HepG2 (cell line): ENCODE measurements at places on chromosomes 1 and 21.

- DNase-seq: no peak
- no peaks in the 10 kb centered on the region for H3K4me1 ChIP-seq
- H3K4me3 ChIP-seq: no peak overlapping the region
- H3K27me3 ChIP-seq: no peaks in the 10 kb centered on the region
- H3K27ac ChIP-seq: no peak overlapping the region
- H3K36me3 ChIP-seq: no peaks in the 10 kb centered on the region
Observed at GRCh38 chr1:232518349-232518748, 111.6 kb downstream of the SIPA1L2 start.

- peak; percentile 64 for DNase-seq
- no peaks in the 10 kb centered on the region for H3K36me3 ChIP-seq
- no peak overlapping the region for H3K27ac ChIP-seq
- peaks cover 12% of the 10 kb centered on the region for H3K4me1 ChIP-seq
- no peak overlapping the region; the same call in 1 of the 2 replicates for H3K4me3 ChIP-seq
Observed at GRCh38 chr1:15090373-15090772, 63.2 kb upstream of the TMEM51 start.

- peaks cover 34% of the 10 kb centered on the region for H3K36me3 ChIP-seq
- no peaks in the 10 kb centered on the region for H3K27me3 ChIP-seq
- no peak for DNase-seq
- H3K4me1 ChIP-seq: peaks cover 65% of the 10 kb centered on the region
- H3K27ac ChIP-seq: no peak overlapping the region
- H3K4me3 ChIP-seq: no peak overlapping the region
Observed at GRCh38 chr21:38813547-38813946, 7.8 kb downstream of the ETS2 start.

GRCh38 chr1:108712606-108713150 is at the start of gene FNDC7:
FNDC7 (plus strand) TSS chr1:108712908; CDS start chr1:108712934, 26 bp downstream.
- no peak within 1 kb of the TSS for H3K4me3 ChIP-seq
- H3K36me3 ChIP-seq: no peaks in the 10 kb centered on the region
- DNase-seq: no peak

DNA sequence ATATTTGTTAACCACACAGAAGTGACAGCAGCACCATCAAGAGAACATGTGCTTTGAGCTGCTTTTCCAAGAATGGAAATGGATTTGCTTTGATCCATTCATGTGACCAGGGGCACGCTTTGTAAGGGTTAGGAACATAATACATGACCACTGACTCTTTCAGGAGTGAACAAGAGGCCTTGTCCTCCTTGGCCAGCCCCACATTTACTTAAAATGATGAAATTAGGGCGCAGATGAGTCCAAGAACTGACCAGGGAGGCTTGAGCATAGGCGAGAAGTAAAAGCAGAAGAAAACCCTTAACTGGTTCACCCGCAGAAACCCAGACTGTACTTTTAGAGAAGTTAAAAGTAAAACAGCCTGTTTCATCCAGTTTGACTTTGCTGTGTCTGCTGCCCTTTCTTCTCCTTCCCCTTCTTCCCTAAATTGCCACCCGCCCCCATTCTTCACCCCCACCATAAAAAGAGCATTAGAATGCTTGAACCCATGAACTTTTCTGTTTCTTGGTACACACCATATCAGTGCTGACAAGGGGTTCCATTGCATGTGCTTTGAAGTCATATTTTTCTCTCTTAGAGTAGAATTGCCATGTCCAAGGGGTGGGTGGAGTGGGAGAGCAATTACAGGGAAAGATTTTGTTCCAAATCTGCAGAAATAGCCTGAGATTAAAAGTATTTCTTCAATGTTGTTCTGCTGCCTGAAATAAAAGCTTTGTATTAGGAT is 2.6 kb upstream of the GLUL start:
- H3K36me3 ChIP-seq: no peaks in the 10 kb centered on the region; the same call in 2 of the 3 replicates
- no peaks in the 10 kb centered on the region for H3K27me3 ChIP-seq
- no peak overlapping the region for H3K27ac ChIP-seq
- H3K4me1 ChIP-seq: peaks cover 44% of the 10 kb centered on the region
- no peak for DNase-seq

DNA sequence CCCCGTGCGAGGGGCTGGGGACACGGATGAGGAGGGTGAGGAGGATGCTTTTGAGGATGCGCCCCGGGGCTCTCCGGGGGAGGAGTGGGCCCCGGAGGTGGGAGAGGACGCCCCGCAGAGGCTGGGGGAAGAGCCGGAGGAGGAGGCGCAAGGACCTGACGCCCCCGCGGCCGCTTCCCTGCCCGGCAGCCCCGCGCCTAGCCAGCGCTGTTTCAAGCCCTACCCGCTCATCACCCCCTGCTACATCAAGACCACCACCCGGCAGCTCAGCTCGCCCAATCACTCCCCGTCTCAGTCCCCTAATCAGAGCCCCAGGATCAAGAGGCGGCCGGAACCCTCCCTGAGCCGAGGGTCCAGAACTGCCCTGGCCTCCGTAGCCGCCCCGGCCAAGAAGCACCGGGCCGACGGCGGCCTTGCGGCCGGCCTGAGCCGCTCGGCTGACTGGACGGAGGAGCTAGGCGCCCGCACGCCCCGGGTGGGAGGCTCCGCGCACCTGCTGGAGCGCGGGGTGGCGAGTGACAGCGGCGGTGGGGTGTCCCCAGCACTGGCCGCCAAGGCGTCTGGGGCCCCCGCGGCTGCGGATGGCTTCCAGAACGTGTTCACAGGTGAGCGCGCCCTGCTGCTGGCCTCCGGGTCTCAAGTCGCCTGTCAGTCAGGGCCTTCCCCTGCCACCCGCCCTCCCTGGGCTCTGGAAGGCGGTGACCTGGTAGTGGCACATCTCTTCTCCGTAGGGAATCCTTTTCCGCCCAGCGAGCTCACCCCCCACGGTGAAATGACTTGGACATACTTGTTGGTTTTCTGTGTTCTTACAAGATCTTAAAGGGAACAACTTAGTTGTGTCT is 1.7 kb downstream of the FMN2 start:
- H3K4me3 ChIP-seq: no peak overlapping the region
- no peaks in the 10 kb centered on the region for H3K36me3 ChIP-seq
- no peaks in the 10 kb centered on the region for H3K27me3 ChIP-seq
- DNase-seq: no peak

DNA sequence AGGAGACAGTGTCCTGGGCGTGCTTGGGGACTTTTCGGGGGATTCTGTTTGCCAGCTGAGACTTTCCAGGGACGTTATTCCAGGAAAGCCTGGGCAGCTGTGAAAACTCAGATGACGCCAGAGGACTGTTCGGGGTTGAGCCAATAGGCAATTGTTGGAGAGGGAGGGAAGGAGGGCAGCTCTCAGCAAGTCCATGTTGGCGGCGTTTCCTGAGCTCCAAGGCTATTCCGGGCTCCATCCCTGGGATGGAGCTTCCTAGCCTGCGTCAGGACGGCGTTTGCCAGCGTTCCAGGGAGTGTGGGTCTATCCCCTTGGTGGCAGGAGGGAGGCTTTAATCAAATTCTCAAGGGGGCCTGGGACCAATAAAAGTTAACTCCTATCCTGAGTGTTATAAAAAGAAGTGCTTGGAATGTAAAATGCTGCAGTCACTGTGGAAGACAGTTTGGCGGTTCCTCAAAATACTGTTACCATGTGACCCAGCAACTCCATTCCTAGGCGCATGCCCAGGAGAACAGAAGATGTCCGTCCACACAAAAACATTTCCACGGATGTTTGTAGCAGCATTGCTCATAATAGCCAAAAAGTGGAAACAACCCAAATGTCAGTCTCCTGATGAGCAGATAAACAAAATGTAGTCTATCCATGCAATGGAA is 15.2 kb downstream of the SLC27A3 start:
- no peak overlapping the region for H3K4me3 ChIP-seq
- H3K4me1 ChIP-seq: peaks cover 49% of the 10 kb centered on the region
- peaks cover 6% of the 10 kb centered on the region; the same call in 1 of the 2 replicates for H3K27me3 ChIP-seq
- no peak for DNase-seq
- H3K36me3 ChIP-seq: no peaks in the 10 kb centered on the region

- no peak overlapping the region for H3K4me3 ChIP-seq
- H3K27me3 ChIP-seq: no peaks in the 10 kb centered on the region
- no peaks in the 10 kb centered on the region for H3K4me1 ChIP-seq
- peak; percentile 40 for DNase-seq
- no peak overlapping the region for H3K27ac ChIP-seq
Observed at GRCh38 chr1:75203415-75204277, 69.5 kb downstream of the LHX8 start.

DNA sequence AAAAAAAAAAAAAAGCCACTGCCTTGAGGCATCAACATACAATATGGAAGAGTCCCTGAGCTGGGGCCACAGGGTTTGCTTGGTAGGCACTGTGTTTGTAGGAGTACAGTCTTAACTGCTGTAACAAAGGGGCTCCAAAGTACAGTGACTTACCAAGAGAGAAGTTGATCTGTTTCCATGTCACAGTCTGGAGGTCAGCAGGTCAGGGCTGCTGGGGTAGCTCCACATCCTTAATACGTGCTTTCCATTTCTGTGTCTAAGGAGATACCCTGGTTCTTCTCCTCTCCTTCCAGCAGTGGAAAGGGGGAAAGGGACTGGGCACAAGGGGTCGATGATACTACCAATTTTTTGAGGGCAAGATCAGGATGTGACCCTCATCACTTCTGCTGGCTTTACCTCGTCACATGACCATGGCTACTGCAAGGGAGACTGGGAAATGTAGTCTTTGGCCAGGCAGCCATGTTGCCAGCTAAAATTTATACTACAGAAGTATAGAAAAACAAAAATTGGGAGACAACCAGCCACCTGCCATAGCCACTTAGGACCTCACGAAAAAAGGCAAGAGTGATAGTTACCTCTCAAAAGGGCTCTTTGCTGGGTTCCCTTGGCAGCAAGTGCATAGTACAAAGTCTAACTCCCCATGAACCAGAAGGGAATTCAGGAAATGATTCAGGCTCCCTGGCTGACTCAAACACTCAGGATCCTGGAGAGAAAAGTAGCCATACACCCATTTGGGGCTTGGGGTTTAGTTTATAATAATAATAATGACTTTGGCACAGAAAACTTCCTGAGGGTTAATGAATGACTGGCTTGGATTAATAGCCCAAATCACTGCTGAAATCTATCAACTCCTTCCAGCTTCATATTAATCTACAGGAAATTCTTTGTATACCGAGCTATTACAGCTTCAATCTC is 52.7 kb upstream of the ATP5PO start:
- peaks cover 61% of the 10 kb centered on the region for H3K4me1 ChIP-seq
- H3K27me3 ChIP-seq: no peaks in the 10 kb centered on the region
- no peaks in the 10 kb centered on the region for H3K36me3 ChIP-seq
- DNase-seq: peak; percentile 41
- no peak overlapping the region for H3K27ac ChIP-seq

DNA sequence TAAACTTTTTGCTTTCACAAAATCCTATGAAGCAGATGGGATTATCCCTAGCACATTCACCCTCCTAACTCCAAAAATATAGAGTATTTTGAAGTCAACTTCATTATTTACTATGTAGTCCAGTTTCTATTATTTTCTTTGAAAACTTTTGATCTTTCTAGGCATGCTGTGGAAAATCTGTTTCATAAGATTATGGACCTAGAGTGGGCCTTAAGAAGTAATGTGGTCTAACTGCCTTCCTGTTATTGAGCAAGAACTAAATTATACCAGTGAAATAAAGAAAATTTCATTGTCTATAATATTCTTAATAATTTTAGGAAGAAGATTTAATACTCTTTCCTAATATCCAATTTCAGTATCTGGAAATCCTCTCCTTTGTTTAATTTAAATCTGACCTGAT is 58.1 kb downstream of the PRKACB start:
- no peak overlapping the region for H3K4me3 ChIP-seq
- DNase-seq: no peak
- H3K36me3 ChIP-seq: no peaks in the 10 kb centered on the region
- H3K27ac ChIP-seq: no peak overlapping the region
- no peaks in the 10 kb centered on the region for H3K27me3 ChIP-seq

- peaks cover 19% of the 10 kb centered on the region for H3K36me3 ChIP-seq
- no peak overlapping the region for H3K27ac ChIP-seq
- DNase-seq: no peak
- H3K4me3 ChIP-seq: no peak overlapping the region
- H3K4me1 ChIP-seq: no peaks in the 10 kb centered on the region
Observed at GRCh38 chr1:227748496-227749182, 13.4 kb downstream of the SNAP47 start.

DNA sequence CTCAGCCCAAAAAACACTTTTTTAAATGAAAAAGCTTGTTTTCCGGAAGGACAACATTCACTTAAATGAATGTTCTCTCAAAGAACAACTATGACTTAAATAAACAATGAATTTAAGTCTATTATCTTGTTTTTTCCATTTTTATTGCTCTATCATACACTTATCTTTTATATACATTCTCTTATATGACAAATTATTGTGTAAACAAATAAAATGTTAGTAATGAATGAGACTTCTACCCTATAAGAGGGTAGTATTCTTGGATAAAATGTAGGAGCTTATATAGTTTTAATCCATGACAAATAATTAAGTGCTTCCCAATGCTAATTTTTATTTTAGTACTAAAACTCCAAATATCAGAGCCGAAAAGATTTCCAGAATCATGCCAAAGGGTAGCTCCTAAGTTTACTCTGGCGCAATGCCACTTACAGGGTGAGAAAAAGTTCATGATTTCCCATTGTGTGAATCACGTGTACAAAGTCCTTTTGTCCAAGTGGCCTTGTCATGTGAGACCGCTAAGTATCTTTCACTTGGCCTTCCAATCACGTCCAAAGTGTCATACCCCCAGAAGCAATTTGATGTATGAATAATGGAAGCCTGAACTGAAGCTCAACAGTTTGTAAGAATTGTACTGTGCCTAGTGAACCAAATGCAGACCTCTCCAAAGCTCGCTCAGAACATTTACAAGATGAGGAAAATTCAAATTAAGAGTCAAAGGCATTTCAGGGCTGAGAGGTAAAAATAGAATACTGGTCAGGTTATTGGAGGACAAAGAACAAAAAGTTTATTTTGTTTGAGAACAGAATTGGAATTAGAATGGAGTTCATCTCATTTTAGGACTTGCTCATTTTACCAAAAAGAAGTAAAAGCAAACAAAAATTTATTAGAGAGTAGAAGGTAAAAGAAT is 56.6 kb upstream of the C1orf21 start:
- no peaks in the 10 kb centered on the region for H3K4me1 ChIP-seq
- H3K27ac ChIP-seq: no peak overlapping the region
- H3K4me3 ChIP-seq: no peak overlapping the region
- no peaks in the 10 kb centered on the region for H3K27me3 ChIP-seq
- no peaks in the 10 kb centered on the region for H3K36me3 ChIP-seq

DNA sequence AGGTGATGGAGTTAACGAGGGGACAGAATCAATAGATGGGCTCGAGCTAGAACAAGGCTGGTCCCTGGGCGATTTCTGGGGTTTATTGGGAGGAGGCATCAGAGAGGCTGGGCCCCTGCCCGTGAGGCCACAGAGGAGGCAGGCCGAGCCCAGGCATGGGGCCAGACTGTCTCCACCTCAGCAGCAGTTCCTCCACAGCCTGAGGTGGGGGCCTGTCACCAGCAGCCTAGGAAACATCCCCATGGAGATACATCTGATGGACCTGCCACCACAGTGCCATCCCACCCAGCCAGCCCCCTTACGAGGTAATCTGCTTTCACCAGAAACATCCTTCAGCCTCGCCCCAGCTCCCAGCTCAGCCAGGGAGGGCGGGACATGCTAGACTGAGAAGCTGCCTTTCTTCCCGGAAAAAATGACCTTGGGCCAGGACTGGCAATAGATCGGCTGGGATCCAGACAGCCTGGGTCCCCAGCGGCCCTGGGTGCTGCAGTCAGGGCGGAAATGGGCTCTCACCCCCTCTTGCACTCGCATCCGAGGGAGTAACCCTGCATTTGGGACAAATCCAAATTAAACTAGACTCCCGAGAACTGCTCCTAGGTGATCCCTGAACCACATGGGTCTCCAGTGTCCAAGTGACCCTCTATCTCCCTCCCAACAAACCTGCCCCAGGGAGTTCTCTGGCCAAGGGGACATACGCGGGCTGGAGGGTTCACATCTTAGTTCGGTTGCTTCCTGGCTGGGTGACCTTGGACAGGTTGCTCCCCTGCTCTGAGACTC is 10.0 kb upstream of the EPHA8 start:
- H3K4me1 ChIP-seq: peaks cover 13% of the 10 kb centered on the region; the same call in 1 of the 2 replicates
- no peak overlapping the region for H3K4me3 ChIP-seq
- H3K36me3 ChIP-seq: no peaks in the 10 kb centered on the region
- peaks cover 90% of the 10 kb centered on the region for H3K27me3 ChIP-seq
